ENCODE measurements at places on chromosomes 13 and 19.

DNA sequence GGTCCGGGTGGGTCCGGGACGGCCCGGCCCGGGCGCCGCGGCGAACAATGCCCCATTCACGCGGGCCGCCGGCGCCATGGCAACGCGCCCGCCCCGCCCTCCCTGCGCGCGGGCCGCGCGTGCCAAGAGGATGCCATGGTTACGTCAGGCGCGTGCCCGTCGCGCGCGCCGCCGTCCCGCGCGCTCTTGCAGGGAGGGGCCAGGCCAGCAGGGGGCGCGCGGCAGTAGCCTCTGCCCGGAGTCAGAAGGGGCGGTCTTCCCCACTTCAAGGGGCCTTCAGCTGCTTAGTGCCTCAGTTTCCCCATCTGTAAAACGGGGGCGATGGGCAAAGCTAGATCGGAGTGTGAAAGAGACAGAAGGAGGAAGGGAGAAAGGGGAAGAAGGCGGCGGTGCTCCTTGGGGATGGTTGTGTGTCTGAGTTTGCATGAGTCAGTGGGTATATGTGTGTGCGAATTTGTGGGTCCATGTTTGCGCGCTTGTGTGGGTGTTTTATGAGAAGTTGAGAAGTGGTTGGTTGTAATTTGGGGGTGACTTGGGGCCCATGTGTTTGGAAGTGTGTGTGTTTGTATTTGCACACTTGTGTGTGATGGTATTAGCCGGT, 11.6 kb upstream of the NFIX start:
- DNase-seq: peak; percentile 83

DNA sequence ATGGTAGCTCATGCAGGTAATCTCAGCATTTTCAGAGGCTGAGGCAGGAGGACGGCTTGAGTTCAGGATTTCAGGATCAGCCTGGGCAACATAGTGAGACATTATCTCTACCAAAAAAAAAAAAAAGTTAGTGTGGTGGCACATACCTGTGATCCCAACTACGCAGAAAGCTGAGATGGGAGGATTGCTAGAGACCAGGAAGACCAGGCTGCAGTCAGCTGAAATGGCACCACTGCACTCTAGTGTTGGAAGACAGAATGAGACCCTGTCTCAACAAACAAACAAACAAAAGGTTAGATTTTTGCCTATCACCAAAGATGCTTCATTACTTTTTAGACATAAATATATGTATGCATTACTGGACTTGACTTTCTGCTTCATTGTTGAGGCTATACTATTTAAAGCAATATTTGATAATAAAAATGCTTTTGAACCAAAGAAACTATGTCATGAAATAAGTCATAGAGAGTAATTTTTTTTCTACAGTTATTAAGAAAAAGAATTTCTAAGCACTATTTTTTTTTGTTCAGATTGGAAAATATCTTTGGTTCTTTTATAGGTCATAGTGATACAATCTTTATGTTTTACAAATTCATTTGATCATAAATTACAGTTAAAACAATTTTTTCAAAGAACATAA, 1180.1 kb upstream of the ATXN8OS start:
- DNase-seq: no peak

- DNase-seq: no peak
Observed at GRCh38 chr13:50410921-50411746, 395.9 kb downstream of the KCNRG start.

GRCh38 chr13:28271056-28271840, 132.9 kb downstream of the PAN3 start:
- no peak for DNase-seq

- no peak for DNase-seq
Observed at GRCh38 chr13:52371736-52372247, 34.2 kb downstream of the THSD1 start.

- DNase-seq: no peak
Observed at GRCh38 chr19:13463296-13463695, 43.0 kb downstream of the CACNA1A start.

All from T-helper 2 cell treated with Interferon-gamma antibody and Interleukin-4, amounts not matched to agents 5 μg/mL and 100 μg/mL, for 36 hours (primary cell).